ENCODE measurements at places on chromosomes 6 and 20. TPM values are rescaled to one million over a fixed set of nuclear protein-coding genes. Genes with fewer than 3 reads are reported as not detected.

GRCh38 chr20:37852666-37853065 is 50.3 kb upstream of the VSTM2L start:
- no peak overlapping the region for H3K4me3 ChIP-seq
- H3K4me1 ChIP-seq = peaks cover 13% of the 10 kb centered on the region

DNA sequence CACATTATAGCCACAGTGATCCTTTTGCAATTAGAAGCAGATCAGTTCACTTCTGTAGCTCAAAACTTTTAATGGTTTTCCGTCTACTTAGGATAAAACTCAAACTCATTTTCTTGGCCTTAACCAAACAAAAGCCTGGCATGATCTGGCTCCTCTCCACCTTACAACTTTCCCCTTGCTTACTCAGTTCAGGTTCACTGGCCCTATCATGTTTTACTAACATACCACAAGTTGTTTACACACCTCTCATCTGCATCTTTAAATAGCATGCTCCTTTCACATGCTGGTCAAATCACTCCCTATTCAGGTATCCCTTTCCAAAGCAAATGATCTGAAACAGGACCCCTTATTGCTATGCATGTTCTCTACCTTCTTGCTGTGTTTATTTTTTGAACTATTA is 191.4 kb upstream of the FAM83B start:
- no peak overlapping the region for H3K27ac ChIP-seq
- no peaks in the 10 kb centered on the region for H3K4me1 ChIP-seq
- H3K4me3 ChIP-seq = no peak overlapping the region

DNA sequence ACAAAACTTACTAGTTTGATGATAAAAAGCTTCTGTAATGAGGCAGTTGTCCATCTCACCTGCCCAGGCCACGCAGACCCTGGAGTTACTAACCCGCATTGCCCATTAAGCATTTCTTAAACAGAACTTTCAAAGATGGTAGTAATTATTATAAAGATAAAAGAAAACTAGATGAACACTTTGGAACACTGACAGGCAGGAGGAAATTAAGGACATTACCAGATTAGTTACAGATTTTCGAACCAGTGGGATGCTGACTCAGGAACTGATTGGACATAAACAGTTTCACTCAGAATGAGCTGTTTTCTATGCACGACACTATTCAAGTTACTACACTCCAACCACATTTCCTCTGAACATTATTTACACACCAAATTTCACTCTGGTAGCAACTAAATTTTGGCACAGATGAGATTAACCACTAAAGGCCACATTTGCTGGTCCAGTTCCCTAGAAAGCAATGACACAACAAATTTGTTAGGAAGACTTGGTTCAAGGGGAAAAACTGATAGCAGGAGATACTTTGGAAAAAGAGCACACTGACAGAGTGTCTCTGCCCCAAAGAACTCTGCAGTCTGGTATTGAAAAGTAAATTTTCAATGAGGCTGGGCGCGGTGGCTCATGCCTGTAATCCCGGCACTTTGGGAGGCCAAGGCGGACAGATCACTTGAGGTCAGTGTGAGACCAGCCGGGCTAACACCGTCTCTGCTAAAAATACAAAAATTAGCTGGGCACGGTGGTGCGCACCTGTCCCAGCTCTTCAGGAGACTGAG is 3.0 kb downstream of the ROMO1 start:
- H3K27me3 ChIP-seq = peaks cover 9% of the 10 kb centered on the region
- H3K4me1 ChIP-seq = peaks cover 17% of the 10 kb centered on the region
- H3K36me3 ChIP-seq = no peaks in the 10 kb centered on the region

DNA sequence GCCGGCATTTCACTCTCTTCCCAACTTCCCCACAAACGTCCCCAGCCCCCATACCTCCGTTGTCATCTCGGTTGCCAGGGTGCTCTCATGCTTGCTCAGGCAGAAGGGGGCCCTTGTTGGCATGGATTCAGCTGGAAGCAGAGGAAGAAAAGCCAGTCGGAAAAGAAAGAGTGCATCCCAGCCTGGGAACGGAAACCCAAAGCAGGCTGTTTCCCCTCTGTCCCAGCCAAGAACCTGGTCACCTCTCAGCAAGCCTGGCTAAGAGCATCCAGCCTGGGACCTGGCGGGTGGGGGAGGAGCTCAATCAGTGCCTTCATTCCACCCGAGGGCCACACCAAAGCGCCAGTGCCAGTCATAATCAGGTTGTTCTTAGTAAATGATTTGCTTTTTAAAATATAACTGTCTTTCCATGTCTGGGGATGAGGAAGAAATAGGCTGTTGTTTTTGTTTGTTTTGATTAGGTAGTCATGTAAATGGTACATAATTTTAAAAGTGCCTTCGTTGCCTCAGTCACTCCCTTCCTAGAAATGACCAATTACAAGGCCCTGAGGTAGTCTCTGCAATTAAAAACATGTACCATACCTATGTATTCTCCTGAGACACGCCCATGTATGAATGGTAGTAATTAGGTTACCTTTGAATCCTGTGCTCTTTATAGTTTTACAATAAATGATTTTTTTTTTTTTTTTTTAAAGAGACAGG is 21.1 kb downstream of the CHMP4B start:
- DNase-seq = no peak
- H3K4me1 ChIP-seq = peaks cover 30% of the 10 kb centered on the region
- H3K27ac ChIP-seq = no peak overlapping the region
- H3K27me3 ChIP-seq = peaks cover 4% of the 10 kb centered on the region
- peaks cover 8% of the 10 kb centered on the region for H3K36me3 ChIP-seq
- H3K4me3 ChIP-seq = no peak overlapping the region

DNA sequence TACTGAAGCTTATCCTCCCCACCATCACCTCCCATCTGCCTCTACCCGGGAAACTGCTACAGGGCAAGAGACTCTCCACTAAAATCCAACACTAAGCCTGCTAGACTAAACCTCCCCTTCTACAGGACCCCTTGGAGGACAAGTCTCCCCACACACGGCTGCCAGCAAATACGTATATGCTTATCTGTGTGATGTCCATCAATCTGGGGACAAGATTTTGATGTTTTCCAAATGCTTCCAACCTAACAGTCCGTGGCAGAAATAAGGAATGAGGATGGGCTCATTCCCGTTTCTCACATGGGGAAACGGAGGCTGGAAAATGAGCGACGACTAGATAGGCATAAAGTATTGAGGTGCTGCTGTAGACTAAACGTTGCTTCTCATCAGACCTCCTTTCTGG is 1.8 kb downstream of the KCNK5 start:
- no peaks in the 10 kb centered on the region for H3K36me3 ChIP-seq
- no peak overlapping the region for H3K4me3 ChIP-seq
- peaks cover 13% of the 10 kb centered on the region for H3K4me1 ChIP-seq
- no peak for DNase-seq

- no peaks in the 10 kb centered on the region for H3K36me3 ChIP-seq
- peaks cover 6% of the 10 kb centered on the region for H3K4me1 ChIP-seq
- H3K4me3 ChIP-seq = no peak overlapping the region
- H3K27ac ChIP-seq = no peak overlapping the region
- DNase-seq = no peak
- H3K27me3 ChIP-seq = peaks cover 2% of the 10 kb centered on the region
These were observed 19.9 kb downstream of the ATXN1 start for GRCh38 chr6:16741112-16742016.

DNA sequence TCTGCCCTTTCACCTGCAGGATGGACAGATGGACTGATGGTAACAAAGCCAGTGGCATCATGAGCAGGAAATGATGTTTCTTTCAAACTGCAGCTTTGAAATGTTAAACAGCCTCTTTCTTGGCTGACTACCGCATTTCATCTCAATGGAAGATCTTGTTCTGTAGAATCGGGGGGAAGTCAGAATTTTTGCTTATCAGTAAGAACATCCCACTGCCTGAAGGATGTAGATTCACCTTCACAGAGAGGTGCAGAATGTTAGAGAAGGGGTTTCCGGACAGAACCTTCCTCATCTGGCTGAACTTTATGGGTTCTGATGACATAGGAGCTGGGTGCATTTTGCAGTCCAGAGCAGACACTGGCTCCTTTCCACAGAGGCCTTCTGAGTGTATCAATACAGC is 32.7 kb downstream of the GGTLC1 start:
- H3K4me3 ChIP-seq = no peak overlapping the region
- peaks cover 5% of the 10 kb centered on the region for H3K36me3 ChIP-seq
- H3K27me3 ChIP-seq = peaks cover 2% of the 10 kb centered on the region
- no peaks in the 10 kb centered on the region for H3K4me1 ChIP-seq
- H3K27ac ChIP-seq = no peak overlapping the region
- DNase-seq = no peak

- no peaks in the 10 kb centered on the region for H3K27me3 ChIP-seq
- no peak overlapping the region for H3K27ac ChIP-seq
These were observed 76.2 kb downstream of the PLCB1 start for GRCh38 chr20:8208226-8208625.

TRIM27 gene
- 65.2 TPM for total RNA-seq

LZTS3 gene
- total RNA-seq = 56.8 TPM

HLA-DRB1 gene
- total RNA-seq = 0.34 TPM

RBBP8NL gene
- not detected for total RNA-seq
